HFFc6 (cell line): ENCODE measurements at places on chromosomes 3 and 15. TPM values are rescaled to one million over a fixed set of nuclear protein-coding genes. Genes with fewer than 3 reads are reported as not detected.

DNA sequence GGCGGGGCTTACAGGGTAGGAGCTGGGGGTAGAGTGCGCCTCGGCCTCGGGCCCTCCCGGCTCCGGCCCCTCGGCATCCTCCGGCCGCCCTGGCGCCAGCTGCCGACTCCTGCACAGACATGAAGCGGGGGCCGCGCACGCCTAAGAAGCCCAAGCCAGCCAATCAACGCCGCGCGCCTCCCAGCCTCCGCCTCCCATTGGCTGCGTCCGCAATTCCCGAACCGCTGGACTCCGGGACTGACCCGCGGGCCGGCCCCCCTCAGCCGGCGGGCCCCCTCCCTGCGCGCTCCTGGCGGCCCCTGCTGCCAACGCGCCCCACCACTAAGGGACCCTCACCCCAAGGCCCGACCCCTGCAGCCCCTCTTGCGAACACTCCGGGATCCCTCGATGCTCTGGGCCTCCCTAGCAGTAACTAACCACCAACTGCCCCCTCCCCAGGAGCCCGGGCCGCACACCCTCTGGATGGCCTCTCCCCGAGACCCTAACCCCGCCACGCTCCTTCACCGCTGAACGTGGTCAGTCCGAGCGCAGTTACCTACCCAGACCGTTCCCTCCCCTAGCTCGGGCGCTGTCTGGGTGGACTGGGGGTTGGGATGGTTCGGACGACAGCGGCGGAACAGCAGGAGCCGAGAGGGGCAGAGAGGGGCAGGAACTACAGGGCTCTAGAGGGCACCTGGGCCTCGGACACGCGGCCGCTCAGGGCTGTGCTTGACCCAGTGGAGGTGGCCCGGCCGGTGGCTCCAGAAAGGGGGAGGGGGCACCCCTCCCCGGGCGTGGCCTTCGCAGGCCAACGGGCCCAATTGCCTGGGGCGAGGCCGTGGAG, 5.0 kb downstream of the GATA2 start:
- peak; percentile 94 for DNase-seq

DNA sequence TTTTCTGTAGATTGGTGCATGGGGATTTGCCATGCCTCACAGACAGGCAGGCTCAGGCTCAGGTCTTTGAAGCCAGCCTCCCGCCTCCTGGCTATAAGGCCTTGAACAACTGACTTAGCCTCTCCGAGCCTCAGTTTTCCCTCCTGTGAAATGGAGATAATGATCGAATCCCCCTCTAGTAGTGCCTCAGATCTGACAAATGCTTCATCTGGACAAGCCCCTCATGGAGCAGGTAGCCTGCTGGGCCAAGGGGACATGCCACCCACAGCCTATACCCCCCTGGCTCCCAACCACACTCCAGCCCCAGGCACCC, 68.1 kb upstream of the LCTL start:
- no peak for DNase-seq

Gene LSAMP
- total RNA-seq, result not detected in 2 replicates

Gene SCN11A
- not detected in 3 replicates for total RNA-seq
